ENCODE measurements at places on chromosomes 13 and 19. TPM values are rescaled to one million over a fixed set of nuclear protein-coding genes. Genes with fewer than 3 reads are reported as not detected.

The PRR19 gene
- polyA plus RNA-seq = 1.4 TPM

The NLRP11 gene
- polyA plus RNA-seq = not detected

The CYP2A7 gene
- polyA plus RNA-seq = not detected

The PLIN5 gene
- polyA plus RNA-seq = 0.17 TPM

The PBX4 gene
- not detected for polyA plus RNA-seq

The PGLYRP2 gene
- polyA plus RNA-seq = 0.19 TPM

The PSG1 gene
- not detected for polyA plus RNA-seq

Measured in endothelial cell of umbilical vein (primary cell).